ENCODE measurements at places on chromosomes 1 and 21.

GRCh38 chr1:208051651-208052050 is 140.7 kb upstream of the CD34 start:
- no peak for DNase-seq

DNA sequence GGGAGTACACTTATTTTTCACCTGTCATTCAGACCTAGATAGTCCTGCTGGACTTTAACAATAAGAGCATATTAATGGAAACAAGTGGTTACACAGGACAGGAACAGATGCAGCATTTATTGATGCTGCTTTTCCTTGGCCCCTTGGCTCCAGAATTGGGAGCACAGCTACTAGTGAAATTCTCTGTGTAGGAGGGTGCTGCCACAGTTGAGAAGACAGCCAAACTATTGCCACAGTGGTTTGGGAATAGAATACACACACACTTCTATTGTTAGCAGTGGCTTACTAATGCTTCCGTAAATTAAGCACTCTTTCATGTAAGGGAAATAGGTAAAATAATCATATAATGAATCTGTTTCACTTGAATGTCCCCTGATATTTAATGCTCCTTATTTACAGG is 105.3 kb upstream of the TENT5C start:
- DNase-seq: no peak

DNA sequence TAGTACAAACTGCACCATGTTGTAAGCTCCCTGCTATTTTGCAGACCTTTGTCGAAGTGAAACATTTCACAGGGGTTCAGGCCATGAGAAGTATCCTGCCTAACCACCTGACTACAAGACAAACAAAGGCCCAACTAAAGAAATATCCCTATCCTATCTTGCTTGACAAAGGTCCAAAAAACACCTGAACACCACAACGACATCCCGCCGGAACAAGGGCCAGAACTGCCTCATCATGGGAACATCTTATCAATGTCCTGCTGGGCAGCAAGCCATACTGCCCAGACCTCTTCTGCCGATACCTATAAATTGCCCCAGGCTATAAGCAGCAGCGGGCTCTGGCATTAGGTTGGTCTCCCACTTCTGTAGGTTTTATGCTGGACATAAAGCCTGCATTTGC is 12.3 kb downstream of the MYSM1 start:
- no peak for DNase-seq

GRCh38 chr1:22031214-22031962 is 21.1 kb upstream of the CDC42 start:
- no peak for DNase-seq

- no peak for DNase-seq
Observed at GRCh38 chr1:1826356-1827088, 48.3 kb upstream of the NADK start.

- no peak for DNase-seq
Observed at GRCh38 chr1:235409042-235409820, 42.0 kb downstream of the TBCE start.

GRCh38 chr1:172530000-172530399 is 3.0 kb upstream of the SUCO start:
- no peak for DNase-seq

DNA sequence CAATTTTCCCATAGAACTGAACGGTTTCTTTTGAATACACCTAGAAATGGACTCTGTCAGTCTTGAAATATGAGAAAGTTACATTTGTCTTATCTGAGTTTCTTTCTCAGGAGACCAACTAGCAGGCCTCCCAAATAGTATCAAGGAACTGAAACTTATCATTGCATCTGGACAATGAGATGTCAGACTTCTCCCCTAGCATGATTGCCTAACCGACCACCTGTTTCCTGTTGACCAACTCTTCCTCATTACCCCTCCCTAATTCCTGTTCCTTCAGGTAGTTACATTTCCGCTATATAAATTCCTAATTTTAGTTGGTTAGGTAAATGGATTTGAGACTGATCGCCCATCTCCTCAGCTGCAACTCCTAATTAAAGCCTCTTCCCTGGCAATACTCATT is 1587.3 kb downstream of the NCAM2 start:
- DNase-seq: no peak

GRCh38 chr21:45202889-45203288 is 84.8 kb downstream of the POFUT2 start:
- DNase-seq: no peak

- no peak for DNase-seq
Observed at GRCh38 chr21:35829067-35829466, 231.3 kb downstream of the SETD4 start.

DNA sequence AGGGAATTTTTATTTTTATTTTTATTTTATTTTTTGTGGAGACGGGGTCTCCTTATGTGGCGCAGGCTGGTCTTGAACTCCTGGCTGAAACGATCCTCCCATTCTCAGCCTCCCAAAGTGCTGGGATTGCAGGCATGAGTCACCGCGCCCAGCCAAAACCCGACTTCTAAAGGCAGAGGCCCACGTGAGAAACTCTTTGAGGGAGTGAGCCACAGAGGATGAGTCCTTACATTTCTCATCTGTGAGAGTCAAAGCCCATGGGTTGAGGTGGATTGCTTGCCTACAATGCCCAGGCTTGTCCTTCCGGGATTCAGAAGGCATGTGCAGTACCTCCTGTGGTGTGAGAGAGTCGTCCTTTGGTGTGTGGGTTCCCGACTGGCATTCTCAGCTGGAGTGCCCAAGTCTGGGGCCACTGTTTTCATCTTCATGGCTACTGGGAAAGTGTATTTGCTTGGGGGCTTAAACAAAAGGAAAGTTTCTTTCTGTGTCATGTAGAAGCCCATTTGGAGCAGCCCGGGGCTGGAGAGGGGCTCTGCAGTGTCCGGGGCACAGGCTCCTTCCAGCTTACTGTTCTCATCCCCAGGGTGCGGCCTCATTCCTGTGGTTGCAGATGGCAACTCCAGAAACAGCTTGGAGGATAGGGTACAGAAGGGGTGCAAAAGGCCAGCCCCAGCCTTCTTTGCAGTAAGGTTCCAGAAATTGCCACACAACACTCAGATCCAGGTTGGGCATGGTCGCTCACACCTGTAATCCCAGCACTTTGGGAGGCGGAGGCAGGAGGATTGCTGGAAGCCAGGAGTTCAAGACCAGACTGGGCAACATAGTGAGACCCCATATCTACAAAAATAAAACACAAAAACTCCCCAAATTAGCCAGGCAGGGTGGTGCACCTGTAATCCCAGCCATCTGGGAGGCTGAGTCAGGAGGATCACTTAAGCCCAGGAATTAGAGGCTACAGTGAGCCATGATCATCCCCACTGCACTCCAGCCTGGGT is 29.4 kb upstream of the CSF3R start:
- no peak for DNase-seq

- no peak for DNase-seq
Observed at GRCh38 chr1:33826311-33826710, 37.6 kb upstream of the HMGB4 start.

- DNase-seq: no peak
Observed at GRCh38 chr1:171173069-171173468, 12.0 kb upstream of the FMO2 start.

DNA sequence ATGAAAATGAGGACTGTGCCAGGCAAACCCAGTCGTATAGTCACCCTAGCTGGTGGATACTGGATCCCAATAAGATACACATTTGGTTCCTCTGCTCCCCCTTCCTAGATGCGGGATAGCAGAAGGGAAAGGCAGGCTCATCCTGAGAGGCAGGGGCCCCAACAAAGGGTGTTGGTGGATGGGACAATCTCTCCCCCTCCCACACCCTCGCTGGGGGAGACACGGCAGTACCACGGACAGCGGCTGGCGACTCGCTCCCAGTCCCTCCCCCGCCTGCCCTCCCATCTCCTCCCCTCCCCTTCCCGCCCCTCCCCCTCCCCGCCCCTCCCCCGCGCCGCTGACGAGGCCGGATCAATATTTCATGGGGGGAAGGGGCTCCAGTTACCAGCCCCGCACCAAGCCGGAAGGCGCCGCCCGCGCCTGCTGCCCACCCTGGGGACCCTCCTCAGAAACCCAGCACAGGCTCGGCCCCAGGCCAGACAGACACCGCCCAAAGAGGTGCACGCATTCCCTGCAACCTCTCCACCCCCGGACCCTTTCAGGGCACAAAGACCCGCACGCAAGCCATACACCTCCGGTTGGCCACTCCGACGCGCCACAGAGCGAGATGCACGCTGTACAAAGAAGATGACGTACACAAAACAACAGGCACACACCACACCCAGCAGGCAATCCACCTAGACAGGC is 11.5 kb downstream of the RIMS3 start:
- no peak for DNase-seq

GRCh38 chr1:234961456-234962339 is 166.9 kb downstream of the TOMM20 start:
- DNase-seq: no peak

- no peak for DNase-seq
Observed at GRCh38 chr1:67945733-67946374, 104.6 kb downstream of the DIRAS3 start.

GRCh38 chr1:87939444-87939843 is 610.8 kb downstream of the LMO4 start:
- no peak for DNase-seq

GRCh38 chr1:226006686-226007085 is 7.5 kb upstream of the SDE2 start:
- no peak for DNase-seq

GRCh38 chr1:109502364-109502851 is 7.1 kb downstream of the AMIGO1 start:
- DNase-seq: peak; percentile 82

GRCh38 chr1:26545969-26546323 is 16.4 kb downstream of the RPS6KA1 start:
- no peak for DNase-seq

- no peak for DNase-seq
Observed at GRCh38 chr1:171994293-171994692, 153.0 kb downstream of the DNM3 start.

DNA sequence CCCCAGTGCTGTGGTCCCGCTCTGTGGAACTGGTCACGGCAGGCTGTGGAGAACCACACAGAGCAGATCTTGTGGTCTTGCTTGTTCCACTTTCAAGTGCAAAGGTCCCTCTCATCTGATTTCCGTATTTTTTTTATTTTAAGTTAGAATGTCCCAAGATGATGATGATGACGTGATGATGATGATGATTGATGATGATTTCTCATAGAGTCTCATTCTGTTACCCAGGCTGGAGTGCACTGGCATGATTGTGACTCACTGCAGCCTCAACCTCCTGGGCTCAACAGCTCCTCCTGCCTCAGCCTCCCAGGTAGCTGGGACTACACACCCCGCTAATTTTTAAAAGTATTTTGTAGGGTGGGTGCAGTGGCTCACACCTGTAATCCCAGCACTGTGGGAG is 12.2 kb downstream of the EVA1C start:
- no peak for DNase-seq

GRCh38 chr1:33234131-33234530 is 22.2 kb upstream of the ZNF362 start:
- DNase-seq: no peak

DNA sequence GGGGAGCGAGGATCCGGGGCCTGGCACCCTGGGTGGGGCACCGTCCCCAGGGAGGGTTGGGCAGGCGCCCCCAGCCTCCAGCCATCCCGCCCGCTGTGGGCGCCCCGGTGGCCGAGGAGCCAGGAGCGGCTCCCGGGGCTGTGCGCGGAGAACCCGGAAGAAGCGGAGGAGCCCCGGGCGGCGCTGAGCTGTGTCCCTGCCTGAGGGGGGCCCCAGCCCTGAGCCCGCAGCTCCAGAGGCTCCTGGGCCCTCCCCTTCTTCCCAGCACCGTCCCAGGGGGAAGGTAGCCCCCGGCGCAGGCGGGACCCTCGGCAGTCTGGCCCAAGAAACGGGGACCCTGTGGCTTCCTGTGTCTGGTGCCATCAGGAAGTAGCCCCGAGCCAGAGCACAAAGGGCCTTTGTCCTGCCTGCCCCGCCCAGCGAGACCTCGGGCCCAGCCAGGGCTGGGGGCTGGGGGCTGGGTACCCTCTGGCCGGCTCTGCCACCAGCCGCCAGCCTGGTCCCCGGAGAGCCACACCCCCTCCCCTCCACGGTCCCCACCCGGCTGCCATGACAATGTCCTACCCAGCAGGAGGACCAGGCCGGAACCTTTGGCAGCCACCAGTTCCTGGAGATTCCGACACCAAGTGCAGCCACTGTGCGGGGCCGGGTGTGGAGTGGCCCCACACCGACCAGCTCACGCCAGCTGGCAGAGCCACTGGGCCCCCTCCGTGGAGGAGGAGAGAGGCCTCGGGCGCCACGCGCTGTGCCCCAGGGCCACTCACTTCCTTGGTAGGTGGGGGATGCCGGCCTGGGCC is 15.6 kb upstream of the TTLL10 start:
- DNase-seq: peak; percentile 38

DNA sequence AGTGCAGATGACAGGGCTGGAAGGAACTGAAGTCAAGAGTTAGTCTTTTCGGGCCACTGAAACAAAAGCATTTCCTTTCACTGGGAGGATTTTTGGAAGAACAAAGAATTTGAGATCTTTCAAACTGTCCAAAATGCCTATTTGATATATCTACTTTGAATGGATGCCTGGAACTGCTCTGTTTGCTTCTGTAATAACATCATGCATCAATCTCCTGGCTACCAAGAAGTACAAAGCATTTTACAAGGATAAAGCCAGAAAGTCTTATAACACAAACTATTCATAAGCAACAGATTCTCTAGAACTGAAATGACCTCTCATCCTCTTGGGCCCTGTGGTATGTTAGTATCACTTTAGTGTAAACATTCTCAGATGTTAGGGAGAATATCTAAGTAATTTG is 18.2 kb upstream of the RHOU start:
- no peak for DNase-seq

GRCh38 chr1:77757603-77758002 is 2.0 kb downstream of the USP33 start:
- DNase-seq: no peak

DNA sequence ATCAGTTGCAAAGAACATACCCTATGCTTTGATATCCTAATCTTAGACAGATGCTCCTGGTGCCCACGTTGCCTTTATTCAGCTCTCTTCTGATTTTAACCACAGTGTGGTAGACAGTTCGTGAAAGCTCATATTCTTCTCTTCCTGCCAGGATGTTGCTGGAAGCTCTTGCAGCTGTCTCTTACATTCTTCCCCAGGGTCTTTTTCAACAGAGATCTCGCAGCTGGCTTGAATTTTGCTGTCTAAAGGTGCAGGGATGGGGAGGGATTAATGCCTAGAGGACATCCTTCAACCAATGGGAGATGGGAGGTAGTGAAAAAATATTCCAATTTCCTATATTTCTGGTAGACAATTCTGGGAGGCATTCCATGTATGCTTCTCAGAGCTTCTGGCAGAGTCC is 150.0 kb upstream of the APP start:
- DNase-seq: no peak

DNA sequence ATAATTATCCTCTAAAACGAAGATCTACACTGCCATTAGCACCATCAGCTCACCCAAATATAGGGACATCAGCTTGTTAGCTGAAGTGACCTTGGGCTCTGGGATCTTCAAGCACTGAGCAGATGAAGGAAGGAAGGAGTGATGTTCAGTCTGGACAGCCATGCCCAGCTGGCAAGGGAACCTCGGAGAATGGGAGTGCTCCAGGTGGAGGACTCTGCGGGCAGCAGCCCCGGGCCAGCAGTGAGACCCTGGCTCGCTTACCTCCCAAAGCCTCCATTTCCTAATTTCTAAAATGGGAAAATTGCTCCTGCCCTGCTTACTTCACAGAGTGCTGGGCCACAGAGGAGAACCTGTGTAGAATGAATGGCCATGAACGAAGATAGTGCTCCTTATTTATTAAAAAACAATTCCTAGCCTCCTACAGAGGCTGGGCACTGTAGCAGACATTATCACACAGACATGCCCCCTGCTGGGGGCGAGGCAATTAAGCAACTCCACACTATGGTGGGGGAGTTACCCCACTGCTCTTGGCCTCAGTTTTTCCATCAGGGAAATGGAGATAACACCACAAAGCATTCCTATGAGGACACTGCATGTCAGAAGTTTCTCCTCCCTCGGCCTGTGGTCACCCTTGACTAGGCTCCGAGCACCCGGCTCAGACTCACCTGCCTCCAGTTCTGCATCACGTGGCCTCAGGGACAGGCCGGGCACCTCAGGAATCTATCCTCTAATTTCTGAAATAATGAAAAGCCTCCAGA is 117.6 kb downstream of the KCNN3 start:
- DNase-seq: no peak
